ENCODE measurements at places on chromosomes 7 and 10.
A peak's percentile ranks its signal among the peaks of the same experiment; 100 is the strongest.

DNA sequence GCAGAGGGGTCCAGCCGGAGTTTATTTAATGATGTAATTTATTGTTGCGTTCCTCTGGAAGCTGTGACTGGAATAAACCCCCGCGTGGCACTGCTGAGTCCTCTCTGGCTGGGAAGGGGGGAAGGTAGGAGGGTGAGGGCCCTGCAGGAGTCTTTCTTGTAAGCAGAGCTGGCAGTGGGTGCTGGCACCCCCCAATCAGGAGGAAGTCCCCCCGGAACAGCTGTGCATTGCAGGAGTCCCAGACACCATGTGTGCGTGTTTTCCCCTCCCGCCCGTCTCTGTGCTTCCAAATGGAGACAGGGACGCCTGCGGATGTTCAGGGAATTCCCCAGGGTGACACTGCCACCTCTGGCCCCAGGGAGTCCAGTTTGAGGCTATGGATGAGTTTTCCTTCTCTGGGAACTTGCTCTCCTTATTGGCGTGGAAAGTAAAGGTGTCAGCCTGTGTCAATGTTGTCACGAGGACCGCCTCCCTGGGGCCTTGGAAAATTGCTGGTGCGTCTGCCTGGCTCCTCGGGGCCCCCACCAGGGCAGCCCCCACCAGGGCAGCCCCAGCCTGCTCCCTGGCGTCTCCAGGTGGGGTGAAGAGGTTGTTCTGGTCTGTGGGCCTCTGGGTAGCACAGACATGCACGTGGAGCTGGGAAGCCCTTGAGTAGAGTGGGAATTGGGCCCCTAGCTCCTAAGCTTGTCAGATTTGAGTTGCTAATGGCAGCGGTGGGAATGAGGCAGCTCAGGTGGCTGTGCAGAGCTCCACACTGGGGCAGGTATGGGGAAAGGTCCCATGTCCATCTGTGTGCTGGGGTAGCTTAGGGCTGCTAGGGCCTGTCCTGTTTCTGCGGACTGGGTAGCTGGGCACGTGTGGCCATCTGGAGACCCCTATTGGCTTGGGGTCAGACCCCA lies 2.7 kb downstream of the FZD9 start:
- DNase-seq, result no peak

DNA sequence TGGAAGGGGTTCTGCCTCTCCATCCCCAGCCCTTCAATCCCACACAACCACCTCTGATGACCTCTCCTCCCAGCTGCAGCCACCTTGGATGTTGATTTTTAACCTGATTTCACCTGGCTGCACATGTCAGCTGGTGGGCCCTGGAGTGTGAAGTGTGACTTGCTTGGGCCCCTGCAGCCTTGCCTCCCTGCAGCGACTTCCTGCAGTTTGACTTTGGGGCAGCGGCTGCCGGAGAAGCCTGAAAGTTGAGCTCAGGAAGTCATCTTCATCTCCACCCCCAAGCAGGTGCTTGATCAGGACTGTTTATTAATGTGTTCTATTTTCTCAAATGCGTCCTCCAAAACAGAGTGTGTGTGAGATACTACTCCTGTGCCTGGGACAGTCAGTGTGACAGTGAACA lies 675.2 kb upstream of the GALNT17 start:
- DNase-seq, result no peak

DNA sequence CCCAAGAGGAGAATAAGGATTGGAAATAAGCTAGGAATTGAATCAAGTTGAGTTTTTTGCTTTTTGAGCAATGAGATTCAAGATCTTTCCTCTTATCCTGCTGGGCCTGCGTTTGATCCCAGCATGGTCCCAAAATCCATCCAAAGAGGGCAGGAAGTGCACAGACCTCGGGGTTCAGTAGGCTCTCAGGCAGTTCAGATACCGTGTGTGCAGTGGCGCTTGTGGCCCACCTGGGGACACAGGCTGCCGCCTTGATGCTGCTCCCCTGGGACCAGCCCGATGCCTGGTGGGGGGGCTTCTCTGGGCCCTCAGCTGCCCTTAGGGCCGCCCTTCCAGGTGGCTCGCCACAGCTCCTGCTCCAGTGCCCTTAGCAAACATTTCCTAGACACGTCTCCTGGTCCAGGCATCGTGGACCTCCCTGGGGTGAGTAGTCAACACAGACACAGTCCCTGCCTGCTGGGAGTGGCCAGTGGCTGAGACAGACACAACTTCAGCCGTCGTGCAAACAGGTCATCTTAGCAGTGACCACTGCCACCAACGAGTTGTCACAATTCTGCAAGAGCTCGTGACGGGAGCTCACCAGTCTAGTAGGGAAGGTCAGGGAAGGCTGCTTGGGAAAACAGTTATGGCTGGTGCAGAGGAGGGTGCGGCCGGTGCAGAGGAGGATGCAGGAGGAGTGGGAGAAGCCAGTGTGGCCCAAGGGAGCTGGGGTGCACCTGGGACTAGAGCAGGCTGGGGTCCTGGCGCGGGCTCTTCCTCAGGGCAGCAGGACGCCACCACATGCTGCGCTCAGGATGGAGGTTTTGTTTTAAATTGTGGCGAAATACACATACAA lies 21.7 kb upstream of the JAKMIP3 start:
- no peak for DNase-seq

GRCh38 chr7:116809636-116810266 lies 52.6 kb upstream of the CAPZA2 start:
- DNase-seq, result no peak

GRCh38 chr7:14598978-14599377 lies 303.6 kb downstream of the DGKB start:
- DNase-seq, result no peak

DNA sequence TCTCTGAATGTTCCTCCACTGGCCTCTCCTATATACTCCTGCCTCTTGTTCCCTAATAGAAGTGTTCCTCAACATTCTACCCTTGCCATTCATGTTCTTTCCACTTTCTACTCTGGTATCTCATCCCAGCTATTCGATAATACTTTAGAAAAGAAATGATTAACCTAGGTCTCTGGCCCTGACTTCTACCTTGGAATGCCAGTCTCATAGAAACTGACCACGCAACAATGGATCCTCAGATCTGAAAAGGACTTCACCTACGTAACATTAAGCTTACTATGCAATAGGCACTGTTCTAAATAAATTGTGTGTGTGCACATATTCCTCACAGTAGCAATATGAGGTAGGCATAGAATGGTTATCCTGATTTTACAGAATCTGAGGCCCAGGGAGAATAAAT lies 234.5 kb downstream of the DNAJC1 start:
- no peak for DNase-seq

- DNase-seq, result no peak
Measured at GRCh38 chr10:32929634-32930033, 28.4 kb downstream of the ITGB1 start.

DNA sequence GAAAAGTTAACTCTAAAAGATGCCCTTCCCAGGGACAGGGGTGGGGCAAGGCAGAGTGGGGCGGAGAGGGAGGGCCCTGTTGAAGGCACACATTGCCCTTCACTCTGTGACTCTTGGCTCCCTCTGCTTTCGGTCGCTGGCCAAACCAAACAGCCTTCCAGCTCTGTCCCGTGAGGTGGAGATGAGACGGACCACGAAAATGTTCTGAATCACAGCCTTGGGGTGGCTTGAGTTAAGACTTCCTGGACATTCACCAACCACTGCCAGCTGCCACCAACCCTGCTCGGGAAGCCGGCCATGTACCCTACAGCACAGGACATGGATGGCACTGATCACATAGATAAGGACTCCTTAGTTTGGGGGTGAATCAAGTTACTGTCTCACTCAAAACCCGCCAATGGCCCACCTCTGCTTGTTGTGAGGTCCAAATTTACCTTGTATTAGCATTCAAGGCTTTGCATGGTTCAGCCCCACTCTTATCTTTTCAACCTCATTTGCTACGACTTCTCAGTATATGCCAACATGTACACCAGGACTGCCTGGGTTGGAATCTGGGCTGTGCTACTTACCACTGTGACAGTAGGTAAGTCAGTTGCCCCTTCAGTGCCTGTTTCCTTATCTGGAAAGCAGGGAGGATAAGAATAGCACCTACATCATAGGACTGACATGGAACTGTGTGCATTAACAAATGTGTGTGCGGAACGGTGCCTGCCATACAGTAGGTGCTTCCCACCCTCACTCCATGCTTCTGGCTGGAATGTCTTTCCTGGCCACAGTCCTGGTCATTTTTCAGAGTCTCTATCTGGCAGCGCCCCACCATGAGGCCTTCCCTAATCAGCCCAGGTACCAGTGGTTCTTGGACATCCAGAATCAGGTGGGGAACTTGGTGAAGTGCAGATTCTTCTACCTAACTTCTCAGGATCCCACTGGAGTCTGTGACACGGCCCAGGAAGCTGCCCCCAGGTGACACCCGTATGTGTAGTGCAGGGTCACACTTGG lies 28.0 kb downstream of the ITPRIP start:
- peak; percentile 50 for DNase-seq

DNA sequence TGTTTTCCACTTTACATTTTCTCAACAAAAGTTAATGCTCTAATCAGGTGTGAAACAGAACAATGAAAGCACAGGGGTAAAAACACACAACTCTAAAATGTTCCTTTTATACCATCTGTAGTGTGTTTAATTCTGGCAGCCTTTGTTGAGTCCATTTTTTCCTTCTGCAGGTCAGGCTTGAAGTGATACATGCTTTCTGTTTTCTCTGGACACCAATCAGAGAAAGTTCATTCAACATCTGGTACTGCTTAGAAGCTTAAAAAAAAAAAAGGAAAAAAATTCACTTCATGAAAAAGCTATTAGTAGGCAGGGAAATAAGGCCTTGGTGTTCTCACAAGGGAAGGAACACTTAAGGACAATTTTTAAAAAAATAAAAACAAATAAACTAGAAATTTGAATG lies 231.3 kb upstream of the RHOBTB1 start:
- no peak for DNase-seq

- DNase-seq, result no peak
Measured at GRCh38 chr10:637771-638195, 51.7 kb downstream of the DIP2C start.

GRCh38 chr10:77773631-77774426 lies 136.2 kb upstream of the KCNMA1 start:
- no peak for DNase-seq

DNA sequence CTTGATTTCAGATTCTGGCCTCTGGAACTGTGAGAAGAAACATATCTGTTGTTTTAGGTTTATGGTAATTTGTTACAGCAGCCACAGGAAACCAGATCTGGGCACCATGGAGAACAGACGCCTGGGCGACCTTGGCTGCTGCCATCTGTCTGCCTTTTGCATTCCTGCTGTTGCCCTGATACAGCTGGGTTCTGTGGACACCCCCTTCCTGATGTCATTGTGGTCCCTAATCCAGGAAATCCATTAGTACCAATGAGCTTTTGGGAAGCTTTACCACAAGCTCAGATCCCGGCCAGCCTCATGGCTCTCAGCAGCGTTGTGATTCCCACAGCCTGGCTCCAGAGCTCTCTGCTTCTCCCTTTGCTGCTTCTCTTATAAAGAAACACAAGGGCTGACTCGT lies 174.2 kb upstream of the NPS start:
- DNase-seq, result no peak

DNA sequence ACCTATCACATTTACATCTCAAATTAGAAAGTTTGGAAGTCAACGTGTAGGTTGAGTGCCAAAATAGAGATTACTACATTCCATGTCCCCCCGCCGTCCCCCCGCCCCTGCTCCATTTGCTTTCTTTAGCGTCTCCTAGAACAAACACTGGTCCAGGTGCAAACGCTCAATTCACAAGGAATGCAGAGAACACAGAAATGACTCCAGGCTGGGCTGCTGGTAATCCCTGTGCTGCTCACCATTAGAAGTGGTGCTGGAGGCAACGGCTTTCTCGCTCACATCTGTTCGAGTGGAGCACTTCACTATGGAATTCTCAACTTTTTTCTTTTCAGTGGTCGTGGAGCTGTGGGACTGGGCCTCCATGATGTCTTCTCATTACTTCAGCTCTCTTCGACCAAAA lies 14.1 kb downstream of the GLI3 start:
- no peak for DNase-seq

GRCh38 chr10:71644307-71645180 lies 75.0 kb downstream of the C10orf105 start:
- no peak for DNase-seq

- DNase-seq, result no peak
Measured at GRCh38 chr7:41003611-41003940, 699.3 kb downstream of the INHBA start.

DNA sequence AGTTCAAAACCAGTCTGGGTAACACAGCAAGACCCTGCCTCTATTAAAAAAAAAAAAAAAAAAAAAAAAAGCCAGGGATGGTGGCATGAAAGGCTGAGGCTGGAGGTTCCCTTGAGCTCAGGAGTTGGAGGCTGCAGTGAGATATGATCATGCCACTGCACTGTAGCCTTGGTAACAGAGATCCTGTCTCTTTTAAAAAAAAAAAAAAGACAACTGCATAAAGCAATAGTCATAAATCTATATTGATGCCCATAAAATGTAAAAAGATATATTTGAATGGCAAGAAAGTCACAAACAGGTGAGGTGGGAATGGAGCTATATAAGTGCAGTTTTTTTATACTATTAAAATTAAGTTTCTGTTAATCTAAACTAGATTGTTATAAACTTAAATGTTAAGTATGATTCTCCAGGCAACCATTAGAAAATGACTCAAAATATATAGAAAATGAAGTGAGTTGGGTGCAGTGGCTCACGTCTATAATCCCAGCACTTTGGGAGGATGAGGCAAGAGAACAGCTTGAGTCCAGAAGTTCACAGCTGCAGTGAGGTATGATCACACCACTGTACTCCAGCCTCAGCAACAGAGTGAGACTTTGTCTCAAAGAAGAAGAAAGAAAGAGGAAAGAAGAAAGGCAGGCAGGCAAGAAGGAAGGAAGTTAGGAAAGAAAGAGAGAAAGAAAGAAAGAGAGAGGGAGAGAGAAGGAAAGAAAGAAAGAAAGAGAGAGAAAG lies 13.4 kb upstream of the HNRNPH3 start:
- no peak for DNase-seq

GRCh38 chr10:61589547-61590243 lies 73.0 kb upstream of the CABCOCO1 start:
- no peak for DNase-seq

GRCh38 chr10:101848894-101849351 lies 5.3 kb upstream of the KCNIP2 start:
- no peak for DNase-seq

DNA sequence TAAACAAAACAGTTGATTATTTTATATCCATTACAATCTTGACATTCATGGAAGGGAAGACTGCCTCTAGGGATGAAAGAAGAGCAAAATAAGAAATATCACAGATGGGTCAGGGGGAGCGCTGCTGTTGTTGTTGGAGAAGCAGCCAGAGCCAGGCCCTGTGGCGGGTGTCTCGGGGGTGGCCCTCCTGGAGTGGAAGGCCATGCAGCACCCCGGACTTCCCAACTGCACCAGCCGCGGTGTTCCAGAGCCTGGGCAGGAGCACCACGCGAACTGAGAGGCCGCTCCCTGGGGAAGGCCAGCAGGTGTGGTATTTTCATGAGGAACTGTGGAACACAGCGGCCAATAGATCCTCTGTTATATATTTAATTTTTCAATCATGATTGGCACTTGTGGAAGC lies 72.4 kb upstream of the VSTM2A start:
- DNase-seq, result no peak

DNA sequence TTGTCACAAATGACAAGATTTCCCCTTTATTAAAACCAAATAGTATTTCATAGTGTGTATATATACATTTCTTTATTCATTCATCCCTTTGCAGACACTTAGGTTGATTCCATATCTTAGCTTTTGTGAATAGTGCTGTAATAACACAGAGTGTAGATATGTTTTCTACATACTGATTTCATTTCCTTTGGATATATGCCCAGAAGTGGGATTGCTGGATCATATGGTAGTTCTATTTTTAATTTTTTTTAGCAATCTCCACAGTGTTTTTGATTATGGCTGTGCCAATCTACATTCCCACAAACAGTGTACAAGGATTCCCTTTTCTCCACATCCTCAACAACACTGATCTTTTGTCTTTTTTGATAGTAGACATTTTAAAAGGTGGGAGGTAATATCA lies 46.4 kb downstream of the CSTF2T start:
- DNase-seq, result no peak

GRCh38 chr10:79079490-79080355 lies 11.0 kb downstream of the ZMIZ1 start:
- no peak for DNase-seq
